ENCODE measurements at places on chromosomes 16 and 17.

GRCh38 chr16:85524630-85525419 is 88.3 kb upstream of the GSE1 start:
- no peak for DNase-seq

- DNase-seq: no peak
These were observed 81.1 kb downstream of the FTO start for GRCh38 chr16:53785044-53785443.

DNA sequence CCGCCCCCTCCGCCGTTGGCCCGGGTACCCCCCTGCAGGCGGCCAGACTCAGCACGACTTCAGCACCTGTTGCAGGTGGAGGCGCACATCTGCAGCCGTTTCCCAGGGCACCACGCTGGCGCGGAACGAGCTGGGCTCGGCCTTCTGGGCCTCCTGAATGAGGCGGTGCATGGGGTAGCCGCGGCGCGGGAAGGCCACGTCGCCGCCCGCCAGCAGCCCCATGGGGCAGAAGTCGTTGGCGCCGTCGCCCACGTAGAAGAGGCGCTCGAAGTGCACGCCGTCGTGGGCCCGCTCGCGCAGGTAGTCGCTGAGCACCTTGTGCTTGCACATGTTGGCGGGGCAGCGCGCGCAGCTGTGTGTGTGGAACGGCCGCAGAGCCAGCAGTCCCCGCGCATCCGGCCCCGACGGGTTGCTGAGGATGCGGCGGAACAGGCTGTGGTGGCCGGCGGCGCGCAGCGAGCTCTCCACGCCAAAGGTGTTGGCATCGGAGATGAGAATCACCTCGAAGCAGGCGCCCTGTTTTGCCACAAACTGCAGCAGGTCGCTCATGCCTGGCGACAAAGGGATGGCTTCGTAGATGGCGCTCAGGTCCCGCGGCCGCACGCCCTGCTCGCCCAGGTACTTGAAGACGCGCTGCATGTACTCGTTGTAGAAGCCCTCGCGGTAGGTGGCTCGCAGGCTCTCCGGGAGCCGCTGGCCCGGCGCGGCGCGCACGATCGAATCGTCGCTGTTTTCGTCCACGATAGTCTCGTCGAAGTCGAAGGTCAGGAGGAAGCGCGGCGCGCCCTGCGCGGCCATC is 6.2 kb downstream of the PHOSPHO1 start:
- DNase-seq: no peak

DNA sequence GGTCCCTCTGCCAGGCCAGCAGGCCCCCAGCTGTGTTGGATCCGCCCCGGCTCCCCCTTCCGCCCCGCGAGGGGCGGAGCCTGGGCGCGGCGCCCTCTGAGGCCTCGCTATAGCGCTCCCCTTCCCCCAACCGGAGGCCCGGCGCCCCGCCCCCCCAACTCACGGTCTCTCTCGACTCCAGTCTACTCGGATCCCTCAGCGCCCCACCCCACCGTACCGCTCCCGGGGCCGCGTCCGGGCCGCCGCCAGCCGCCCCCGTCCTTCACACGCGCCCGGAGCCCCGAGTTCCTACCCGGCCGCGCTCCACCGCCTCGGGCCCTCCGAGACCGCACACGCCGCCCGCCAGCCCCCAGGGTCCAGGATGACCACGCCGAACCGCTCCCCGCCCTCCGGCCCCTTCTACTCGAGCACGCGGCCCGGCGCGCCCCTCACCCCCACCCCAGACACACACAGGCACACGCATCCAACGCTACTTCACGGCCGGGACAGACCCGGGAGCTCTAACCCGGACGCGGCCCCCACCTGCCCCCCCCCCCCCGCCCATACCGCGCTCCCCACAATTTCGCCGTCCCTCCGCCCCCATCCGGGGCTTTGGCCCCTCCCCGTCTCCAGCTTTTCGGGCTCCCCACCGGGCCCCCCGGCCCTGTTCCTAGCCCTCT is 1.4 kb downstream of the PHF23 start:
- peak; percentile 71 for DNase-seq

DNA sequence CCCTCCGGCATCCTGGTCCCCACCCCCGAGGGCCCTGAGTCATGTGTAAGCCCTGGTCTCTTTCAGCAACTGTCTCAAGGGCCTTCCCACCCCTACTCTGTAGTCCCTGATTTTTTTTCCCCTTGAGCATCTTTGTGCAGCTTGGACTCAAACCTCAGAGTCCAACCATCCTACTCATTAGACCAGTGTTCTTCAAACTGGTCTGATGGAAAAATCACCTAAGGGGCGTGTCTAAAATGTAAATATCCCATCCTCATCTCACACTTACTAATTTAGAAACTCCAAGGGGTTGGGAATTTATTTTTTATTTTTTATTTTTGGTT is 624 bp downstream of the G6PC3 start:
- DNase-seq: no peak

DNA sequence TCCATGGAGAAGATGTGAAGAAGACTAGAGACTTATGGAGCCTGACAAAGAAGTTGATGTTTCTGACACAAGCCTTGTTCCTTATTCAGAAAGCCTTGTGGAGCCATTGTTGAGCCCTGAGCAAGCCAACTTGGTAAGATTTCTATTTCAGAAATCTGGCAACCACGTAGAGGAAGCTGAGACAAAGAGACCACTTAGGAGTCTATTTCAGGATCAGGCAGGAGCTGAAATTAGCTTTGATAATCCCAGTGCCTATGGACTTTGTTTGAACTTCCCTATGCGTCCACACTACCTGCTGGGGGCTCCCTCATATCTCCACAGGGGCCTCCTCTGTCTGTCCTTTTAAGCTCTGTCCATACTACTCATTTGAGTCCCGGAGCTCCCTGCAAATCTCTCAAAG is 540.0 kb upstream of the GOT2 start:
- no peak for DNase-seq

GRCh38 chr17:6596511-6596910 is 40.2 kb upstream of the PITPNM3 start:
- DNase-seq: no peak

DNA sequence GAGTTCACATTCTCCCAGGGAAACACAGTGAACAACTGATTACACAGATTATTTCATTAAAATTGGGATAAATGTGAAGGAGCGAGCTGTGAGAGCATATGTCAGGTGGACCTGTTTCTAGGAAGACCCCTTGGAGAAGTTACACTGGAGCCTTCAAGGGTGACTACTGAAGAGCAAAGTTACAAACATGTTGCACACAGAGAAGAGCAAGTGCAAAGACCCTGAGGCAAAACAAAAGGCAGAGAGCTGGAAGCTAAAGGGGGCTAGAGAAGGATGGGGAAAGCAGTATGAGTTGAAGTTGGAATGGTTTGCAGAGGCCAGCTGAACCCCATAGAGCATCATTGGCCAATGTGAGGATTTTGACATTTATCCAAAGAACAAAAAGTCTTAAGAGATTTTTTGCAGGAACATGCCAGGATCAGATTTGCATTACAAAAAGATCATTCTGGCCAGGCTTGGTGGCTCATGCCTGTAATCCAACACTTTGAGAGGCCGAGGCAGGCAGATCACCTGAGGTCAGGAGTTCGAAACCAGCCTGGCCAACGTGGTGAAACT is 14.1 kb downstream of the PDZD9 start:
- no peak for DNase-seq

GRCh38 chr16:80623376-80623775 is 82.6 kb downstream of the DYNLRB2 start:
- DNase-seq: no peak

Data from stimulated activated CD8-positive, alpha-beta memory T cell treated with anti-CD3 and anti-CD28 coated beads, Interleukin-7, amount 100 ng/mL, for 1 hour (primary cell).